Right lobe of liver (tissue), 6 donors: ENCODE measurements at places on chromosomes 2 and 18.

DNA sequence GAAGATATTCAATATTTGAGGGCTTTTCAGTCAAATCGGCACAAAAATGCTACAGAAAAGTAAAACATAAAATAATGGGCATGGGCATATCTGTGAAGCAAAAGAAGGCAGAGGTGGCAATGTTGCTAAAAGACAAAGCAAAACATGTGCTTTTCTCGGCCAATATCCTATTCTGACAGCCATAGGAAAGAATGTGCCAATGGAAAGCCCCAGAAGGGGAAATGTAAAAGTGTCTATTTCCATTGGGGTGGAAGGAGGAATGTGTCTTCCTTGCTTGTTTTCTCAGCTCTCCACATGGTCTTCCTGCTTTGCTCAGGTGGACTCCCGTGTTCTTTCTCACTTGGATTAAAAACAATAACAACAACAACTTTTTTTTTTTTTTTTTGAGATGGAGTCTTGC lies 13.7 kb upstream of the PER2 start:
- DNase-seq: no peak

- DNase-seq: no peak
Observed at GRCh38 chr2:218558986-218559385, 9.2 kb downstream of the USP37 start.

DNA sequence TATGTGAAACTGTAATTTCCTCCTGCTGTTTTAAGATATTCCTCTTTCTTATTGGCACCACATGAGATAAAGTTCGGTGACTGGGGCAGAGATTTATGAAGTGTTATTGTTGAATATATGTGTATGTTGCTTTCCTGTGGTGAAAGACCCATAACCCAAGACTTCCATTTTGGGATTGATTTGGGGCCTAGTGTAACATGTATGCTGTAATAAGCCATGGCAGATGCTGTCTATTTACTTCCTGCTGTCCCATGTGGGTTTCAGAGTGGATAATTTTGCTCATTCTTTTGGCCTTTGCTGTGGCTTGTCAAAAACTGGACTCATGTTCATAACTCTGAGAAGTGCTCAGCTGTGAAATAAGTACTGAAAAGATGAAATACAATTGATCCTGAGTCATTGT lies 10.8 kb upstream of the MYO1B start:
- DNase-seq: no peak

- no peak for DNase-seq
Observed at GRCh38 chr18:46502444-46502843, 154.6 kb downstream of the LOXHD1 start.

- DNase-seq: no peak
Observed at GRCh38 chr2:26712486-26713465, 20.3 kb downstream of the KCNK3 start.

DNA sequence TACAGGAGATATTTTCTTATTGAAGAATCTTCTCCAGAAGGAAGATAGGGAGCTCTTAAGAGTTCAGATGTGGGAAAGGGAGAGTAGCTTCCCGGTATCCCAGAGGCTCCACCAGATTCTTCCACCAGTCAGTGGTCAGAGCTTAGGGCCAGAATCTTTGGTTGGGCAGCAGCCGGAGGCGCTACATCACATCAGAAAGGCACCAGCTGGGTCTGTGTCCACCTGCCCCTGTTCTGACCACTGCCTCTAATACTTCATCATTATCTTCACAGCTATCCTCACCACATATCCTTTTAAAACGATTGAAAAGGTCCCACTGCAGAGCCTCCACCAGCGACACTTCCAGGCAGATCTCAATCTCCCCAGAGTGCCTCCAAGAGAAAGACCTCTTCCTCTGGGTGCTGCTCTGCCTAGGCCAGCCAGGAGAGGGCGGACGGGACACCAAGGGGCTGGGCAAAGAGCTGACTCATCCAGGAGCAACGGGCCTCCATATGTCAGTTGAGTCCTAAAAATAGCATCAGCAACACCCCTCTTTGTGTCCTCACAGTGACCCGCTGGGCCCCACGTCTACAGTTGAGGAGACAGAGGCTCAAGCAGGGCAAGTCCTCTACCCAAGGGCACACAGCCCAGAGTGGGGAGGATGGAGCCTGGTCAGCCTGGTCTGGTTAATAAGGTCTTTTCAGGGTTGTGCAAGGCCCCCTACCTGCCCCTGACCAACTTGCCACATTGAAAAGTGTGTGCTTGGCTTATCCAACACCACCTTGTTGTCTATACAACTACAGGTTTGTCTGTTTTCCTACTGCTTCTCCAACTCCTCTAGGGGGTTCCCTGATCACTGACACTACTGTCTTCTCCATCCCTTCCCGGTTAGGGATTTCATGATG lies 81.2 kb downstream of the ADD2 start:
- no peak for DNase-seq

DNA sequence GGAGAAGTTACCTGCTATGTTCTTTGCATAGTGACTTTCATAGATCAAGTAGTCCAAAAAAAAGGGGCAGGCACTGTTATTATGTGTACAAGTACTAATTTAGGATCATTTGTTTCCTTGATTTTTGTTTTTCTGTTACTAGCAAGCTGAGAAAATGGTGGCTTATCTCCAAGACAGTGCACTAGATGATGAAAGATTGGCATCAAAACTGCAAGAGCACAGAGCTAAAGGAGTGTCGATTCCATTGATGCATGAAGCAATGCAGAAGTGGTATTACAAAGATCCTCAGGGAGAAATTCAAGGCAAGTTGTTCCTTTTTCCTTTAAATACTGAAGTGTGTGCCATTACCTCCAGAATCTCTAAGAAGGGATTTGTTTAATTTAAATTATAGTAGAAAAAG lies 19.6 kb upstream of the KCNJ13 start:
- no peak for DNase-seq

DNA sequence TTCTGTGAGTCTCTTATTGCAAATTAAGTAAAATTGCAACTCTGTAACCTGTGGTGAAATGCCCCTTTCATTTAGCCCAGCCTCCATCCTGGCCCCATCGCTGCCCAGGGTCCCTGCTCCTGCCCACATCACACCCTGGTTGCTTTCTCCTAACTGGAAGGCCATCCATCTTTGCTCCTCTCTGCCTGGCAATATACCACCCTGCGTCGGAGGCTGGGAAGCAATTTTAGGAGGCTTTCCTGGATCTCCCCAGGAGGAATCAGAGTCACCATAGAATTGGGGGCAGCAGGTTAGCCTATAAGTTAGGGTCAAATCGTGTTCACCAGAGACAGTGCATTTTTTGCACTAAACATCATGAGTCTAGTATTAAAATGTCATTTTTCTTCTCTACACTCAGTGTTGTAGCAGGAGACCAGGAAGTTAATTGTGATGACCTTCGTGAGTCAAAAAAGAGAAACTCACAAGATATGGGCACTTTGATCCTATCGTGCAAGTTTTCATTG lies 14.5 kb upstream of the TXNDC2 start:
- DNase-seq: no peak

- no peak for DNase-seq
Observed at GRCh38 chr2:54639609-54640008, 83.9 kb upstream of the EML6 start.

- peak; percentile 88 for DNase-seq
Observed at GRCh38 chr2:158043181-158043948, 58.3 kb upstream of the UPP2 start.

DNA sequence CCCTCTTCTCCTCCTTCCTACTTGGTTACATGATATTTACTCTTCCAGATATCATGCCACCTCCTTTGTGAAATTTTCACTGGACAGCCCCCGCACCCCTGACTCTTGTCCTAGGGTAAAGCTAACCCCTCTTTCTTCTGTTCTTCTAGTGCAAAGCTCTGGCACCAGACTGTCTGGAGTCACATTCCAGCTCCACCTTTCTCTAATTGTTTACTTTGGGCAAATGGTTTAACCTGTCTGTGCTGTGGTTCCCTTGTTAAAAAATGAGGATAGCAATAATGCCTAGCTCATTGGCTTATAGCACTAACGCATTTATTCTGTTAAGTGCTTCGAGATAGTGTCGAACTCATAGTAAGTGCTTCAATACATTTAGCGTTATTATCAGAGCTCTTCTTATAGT lies 306.2 kb downstream of the ALK start:
- DNase-seq: no peak

DNA sequence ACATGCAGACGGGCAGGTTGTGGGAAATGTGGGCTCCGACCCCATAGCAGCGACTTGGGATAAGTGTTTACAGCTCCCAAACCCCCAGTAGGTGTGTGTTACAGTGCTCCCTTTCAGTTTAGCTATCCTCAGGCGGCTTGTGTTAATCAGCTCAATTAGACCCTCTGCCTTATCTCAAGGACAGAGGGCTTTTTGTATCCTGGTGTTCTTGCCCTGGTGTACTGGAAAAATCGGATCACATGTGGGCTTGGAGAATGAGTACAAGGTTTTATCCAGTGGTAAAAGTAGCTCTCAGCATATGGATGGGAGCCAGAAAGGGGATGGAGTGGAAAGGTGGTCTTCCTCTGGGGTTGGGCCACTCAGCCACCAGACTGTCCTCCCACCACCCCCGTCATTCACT lies 264.7 kb upstream of the SYT4 start:
- no peak for DNase-seq

DNA sequence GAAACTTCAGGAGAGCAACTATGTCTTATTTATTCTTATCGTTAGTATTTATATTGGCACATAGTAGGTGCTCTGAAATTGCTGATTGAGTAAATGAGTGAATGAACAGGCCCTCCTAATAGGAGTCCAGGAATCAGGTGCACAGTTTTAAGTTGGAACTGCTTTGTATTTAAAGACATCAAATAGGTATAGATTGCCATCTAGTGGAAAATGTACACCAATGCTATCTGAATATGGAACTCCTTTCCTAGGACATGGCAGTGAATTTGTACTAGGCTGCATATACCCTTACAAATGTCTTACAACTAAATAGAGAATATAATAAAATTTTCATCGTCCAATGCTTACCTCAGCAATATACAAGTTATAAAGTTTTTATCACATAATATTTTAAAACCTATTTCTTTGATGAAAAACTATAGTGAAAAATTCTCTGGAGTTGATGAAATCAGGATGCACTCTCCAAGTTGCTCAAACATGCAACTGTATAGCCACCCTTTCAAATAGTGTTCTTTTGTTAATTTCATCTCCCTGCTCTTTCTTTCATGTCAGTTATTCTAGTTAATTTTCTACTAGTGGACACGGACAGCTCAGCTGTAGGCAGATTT lies 318.9 kb upstream of the SYT4 start:
- no peak for DNase-seq

- DNase-seq: no peak
Observed at GRCh38 chr2:120439637-120440384, 93.9 kb downstream of the INHBB start.

GRCh38 chr2:58636872-58637271 lies 395.7 kb upstream of the FANCL start:
- no peak for DNase-seq

DNA sequence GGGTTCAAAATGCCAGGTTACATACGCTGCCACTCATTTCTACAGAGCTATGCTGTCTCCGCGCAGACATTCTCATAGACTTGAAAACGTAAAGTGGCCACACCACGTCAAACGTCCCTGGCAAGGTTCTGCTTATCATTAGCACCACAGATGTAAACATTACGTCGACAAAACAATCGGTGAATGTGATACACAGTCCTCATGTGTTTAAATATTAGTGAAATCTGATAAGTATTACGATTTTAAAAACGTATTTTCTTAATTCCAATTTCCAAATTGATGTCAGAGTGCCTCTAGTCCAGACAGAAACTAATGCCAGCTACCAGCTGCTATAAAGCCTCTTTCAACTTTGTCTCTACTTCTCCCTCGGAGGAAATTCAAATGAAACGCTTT lies 1.2 kb downstream of the STK17B start:
- DNase-seq: no peak

DNA sequence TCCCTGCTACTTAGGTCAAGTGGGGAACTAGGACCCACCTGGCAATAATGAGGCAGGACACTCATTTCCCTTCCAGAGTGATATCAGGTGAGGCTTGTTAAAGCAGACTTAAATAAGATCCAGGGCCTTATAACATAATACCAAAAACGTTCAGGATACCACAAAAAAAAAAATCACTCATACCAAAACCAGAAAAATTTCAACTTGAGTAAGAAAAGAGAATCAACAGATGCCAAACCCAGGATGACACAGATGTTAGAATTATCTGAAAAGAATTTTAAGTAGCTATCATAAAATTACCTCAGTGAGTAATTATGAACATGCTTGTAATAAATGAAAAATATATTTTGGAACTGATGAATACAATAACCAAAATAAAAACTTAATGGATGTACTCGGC lies 255.6 kb upstream of the OSR1 start:
- DNase-seq: no peak

DNA sequence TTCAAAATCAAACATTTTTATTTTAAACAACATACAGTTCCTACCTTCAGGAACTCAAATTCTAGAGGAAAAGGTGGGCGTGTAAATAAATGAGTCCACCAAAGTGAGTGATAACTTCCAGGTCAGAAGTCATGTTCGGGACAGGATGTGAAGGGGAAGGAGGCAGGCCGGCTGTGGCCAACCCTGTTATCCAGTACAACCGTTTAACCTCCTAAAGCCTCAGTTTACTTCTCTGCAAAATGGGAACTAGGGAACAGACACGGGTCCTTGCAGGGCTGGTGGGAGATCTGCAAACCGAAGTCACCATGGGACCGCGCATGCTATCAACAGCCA lies 373 bp downstream of the EIPR1 start:
- DNase-seq: no peak

GRCh38 chr2:159792599-159792998 lies 5.4 kb downstream of the CD302 start:
- no peak for DNase-seq

GRCh38 chr2:128494640-128495321 lies 176.1 kb upstream of the HS6ST1 start:
- DNase-seq: no peak

GRCh38 chr2:62200291-62200841 lies 4.5 kb downstream of the B3GNT2 start:
- DNase-seq: no peak

DNA sequence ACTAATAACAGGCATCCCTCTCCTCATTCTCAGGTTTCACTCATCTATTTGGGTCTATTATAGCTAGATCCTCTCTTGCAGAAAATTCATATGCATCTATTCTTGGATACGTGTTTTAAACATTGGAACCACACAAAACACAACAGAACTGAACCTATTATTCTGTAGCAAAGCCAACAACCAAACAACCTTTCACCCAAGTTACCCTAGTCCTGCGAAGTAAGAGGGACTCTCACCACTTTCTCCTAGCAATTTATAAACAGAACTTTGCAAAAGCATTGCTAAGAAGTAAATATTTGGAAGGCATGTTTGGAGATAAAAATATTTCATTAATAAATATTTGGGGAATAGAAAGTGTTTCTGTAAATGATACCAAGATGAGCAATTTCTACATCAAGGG lies 20.4 kb upstream of the SH3BP4 start:
- no peak for DNase-seq

DNA sequence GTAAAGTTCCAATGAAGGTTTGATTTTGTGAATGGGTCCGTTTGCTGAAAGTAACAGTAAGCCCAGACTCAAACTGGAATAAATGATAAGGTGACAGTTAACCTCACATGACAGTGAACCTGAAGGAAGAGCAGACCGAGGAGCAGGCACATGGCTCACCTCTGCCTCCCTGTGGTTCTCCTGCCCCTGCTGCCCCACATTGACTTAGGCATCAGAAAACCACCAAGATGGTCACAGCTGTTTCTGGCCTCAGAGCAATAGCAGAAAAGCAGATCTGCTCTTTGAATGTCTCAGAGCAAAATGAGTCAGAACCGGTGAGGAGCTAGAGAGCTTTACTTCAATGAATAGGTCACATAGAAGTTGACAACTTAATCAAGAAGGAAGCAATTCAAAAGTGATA lies 487.6 kb downstream of the METTL4 start:
- DNase-seq: no peak
